Fibroblast of mammary gland (primary cell): ENCODE measurements at places on chromosomes 1 and 21.

DNA sequence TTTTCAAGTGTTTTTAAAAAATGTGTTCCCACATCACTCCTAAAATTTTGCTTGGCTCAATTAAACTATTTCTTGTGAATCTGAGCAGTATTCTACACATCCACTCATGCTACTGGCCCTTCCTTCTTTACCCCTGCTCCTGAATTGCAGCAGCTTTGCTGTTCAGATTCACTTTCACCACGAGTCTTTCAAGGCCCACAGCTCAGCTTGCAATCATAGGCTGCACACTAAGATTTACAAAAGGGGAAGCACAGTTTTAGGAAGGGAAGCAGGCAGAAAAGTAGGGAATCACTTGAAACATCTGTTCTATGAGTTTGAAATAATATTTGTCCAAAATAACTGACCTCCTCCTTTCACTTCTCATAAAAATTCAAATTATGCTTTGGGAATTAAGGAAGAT is 70.9 kb upstream of the EDEM3 start:
- no peak for DNase-seq

- no peak for DNase-seq
Measured at GRCh38 chr21:45861156-45861870, 120.3 kb upstream of the COL6A1 start.

GRCh38 chr1:35210321-35211119 is 17.6 kb upstream of the SFPQ start:
- peak; percentile 37 for DNase-seq

GRCh38 chr1:166876540-166876838 is 425 bp upstream of the TADA1 start:
- DNase-seq: no peak

GRCh38 chr1:78143152-78143551 is 97.4 kb downstream of the GIPC2 start:
- DNase-seq: no peak

- DNase-seq: no peak
Measured at GRCh38 chr21:40531431-40532110, 315.4 kb downstream of the DSCAM start.

DNA sequence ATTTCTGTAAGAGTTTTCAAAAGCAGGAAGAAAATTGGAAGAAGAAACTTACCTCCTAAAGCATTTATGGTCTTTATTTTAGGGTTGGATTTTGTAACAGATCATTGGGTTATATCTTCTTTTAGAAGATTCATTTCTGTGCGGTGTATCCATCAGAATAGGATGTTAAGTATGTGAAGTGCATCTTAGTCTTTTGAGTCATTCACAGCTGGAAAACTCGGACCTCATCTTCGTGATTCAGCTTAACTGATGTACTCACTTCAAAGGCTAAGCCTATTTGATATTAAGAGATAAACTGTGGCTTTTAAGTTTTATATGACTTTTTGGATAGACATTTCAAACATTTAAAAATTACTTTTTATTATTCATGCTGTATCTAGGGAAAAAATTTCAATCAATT is 56.3 kb downstream of the GIPC2 start:
- DNase-seq: peak; percentile 95

- DNase-seq: no peak
Measured at GRCh38 chr1:229093238-229093540, 177.7 kb upstream of the RAB4A start.

- DNase-seq: peak; percentile 38
Measured at GRCh38 chr21:25790122-25790877, 55.5 kb downstream of the GABPA start.

DNA sequence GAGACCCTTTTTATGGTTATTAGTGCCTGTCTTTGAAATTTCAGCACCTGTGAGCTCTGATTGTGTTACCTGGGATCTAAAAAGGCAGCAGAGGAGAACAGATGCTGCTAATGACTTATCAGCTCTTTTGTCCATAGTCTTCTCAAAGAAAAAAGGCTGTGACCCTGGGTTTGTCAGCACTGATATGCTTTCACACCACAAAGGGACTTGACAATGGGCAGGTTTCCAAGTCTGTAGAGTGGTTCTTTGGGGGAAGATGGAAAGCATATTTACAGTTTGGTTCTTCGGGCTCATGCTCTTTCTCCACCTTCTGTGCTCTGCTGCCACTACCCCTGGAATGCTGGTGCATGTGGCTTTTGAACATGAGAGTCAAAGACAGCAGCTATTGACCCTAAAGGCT is 32.0 kb downstream of the DNAJC6 start:
- DNase-seq: no peak

GRCh38 chr1:247551721-247552120 is 2.8 kb downstream of the GCSAML start:
- peak; percentile 8 for DNase-seq

GRCh38 chr1:231465051-231465450 is 43.0 kb upstream of the EGLN1 start:
- DNase-seq: no peak

DNA sequence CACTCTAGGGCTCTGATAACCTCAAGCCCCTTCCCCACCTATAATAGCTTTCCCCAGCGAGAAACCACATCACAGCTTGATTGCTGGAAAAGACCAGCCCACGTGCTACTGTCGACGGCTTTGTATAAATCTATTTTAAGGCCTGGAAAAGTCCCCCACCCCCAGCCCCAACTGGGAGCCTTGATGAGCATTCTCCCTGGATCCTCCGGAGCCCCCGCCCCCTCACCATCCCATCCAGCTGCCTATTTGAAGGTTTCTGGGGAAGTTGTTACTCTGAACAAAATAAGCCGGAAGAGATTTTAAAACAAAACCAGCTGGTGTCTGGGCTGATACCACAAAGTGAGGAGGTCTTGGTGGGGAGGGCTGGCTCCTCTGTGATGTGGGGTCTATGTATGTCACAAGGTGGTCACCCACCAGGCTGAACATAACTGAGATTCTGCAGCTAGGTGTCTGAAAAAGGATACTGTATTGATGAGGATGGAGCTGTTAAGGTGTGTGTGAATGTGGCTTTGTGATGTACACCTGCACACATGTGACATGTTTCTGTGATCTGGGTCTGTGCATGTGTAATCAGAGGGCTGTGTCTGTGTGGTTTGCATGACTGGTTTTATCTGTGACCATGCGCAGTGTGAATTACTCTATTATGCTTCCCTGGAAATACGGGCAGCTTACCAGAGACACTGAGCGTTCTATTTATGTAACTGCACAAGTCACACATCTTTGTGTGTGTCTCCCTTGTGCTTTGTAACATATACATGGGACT is 25.0 kb downstream of the RIMS3 start:
- DNase-seq: no peak

DNA sequence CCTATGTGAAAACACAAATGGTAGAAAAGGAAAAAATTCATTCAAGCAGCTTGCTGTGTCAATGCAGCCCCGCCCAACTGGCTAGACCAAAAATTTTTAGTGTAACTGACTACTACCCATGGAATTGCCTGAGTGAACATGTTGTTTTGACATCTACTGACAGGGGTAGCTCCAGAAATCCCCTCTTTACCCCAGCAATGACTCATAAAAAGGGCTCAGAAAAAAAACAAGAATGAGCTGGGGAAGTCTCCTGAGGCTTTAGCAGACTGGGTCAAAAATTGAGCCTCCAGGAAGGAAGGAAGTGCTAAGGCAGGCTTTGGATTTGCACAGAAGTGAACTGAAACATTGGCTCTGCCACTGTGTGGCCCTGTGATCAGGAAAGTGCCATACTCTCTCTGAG is 24.4 kb upstream of the FGGY start:
- DNase-seq: peak; percentile 80

DNA sequence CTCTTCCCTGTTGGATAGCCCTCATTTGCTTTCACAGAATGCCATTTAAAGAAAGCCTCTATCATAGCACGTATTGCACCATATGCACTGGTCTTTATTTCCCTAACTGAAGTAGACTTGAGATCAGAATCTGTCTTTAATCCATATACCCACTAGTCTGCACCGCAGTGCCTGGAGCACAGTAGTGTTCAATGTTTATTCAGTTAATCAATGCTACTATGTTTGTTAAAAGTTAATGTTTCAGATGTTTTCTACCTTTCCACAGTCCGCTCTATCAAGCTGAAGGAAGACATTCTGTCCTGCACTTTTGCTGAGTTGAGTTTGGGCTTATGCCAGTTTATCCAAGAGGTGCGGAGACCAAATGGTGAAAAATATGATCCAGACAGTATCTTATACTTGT is 139.2 kb downstream of the ZMYM4 start:
- no peak for DNase-seq

- DNase-seq: no peak
Measured at GRCh38 chr21:24123785-24124184, 1483.5 kb downstream of the MRPL39 start.

GRCh38 chr1:8104278-8105236 is 78.4 kb upstream of the ERRFI1 start:
- DNase-seq: no peak

GRCh38 chr1:218739426-218739825 is 394.3 kb downstream of the TGFB2 start:
- DNase-seq: peak; percentile 77

DNA sequence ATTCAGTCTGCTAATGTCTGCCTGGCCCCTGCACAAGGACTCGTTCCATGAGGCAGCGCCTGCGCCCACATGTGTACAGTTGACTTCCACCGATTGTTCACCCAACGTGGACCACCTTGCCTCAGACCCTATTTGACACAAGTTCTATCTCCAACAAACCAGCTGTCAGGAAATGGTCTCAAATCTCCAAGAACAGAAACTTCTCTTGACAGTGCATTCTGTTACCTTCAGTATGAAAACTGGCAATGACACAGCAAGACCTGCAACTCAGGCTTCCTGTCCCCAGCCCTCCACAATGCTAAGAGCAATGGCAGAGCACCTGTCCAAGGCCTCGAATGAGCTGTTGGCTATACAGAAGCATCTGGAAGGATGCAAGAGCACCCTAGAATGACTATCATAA is 102.3 kb upstream of the CLDN14 start:
- no peak for DNase-seq

DNA sequence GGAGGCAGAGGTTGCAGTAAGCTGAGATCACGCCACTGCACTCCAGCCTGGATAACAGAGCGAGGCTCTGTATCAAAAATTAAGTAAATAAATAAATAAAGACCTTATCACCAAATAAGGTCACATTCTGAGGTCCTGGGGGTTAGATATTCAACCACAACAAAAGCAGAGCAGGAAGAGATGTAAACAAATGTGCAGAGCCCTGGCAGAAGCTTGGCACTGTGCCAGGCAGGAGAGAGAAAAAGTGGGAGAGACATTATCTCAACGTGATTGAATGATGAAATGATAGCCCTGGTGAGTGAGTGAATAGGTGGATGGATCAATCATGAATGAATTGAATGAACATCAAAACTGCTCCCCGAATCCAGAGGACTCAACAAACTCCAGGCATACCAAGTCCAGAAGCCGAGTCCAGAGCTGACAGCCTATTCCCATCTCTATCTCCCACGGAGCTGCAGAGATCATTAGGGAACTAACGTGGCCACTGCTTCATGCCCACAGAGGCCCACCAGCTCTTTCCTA is 150.7 kb downstream of the TOMM20 start:
- DNase-seq: no peak

GRCh38 chr1:147890177-147890790 is 12.3 kb upstream of the GJA8 start:
- DNase-seq: peak; percentile 22

DNA sequence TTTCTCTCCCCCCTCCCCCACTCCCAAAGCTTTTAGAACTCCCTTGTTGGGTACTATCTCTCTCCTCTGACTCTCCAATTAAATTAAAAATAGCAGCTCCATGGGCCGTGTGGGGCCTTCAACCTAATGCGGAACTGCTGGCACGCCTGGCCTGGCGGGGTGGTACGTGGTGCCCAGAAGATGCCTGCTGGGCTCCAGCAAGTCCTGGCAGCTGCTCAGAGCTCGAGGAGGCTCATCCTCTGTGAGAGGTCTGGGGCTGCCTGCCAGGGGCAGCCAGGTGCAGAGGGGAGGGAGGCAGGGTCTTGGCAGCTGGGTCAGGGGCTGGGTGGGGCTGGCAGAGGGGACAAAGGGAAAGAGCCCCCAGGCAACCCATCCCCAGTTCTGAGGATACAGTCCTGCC is 74.4 kb downstream of the ACTL8 start:
- no peak for DNase-seq

DNA sequence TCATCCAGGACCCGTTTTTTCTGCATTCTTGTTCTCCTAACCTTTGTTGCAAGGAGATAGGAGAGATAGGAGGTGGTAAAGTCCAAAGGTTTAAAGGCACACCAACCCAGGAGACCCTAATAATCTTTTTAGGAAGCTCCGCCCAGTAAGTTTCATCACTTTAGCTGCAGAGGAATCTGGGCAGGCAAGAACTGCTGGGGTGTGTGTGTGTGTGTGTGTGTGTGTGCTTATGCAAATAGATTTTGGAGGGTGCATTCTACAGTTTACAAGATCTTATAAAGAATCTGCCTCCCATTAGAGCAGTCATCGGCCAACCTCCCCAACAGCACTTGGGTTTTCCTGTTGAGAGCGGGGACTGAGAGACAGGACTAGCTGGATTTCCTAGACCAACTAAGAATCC is 3.9 kb upstream of the IL10 start:
- DNase-seq: no peak

GRCh38 chr21:38768471-38769063 is 37.2 kb upstream of the ETS2 start:
- peak; percentile 95 for DNase-seq

GRCh38 chr1:247212012-247212411 is 40.2 kb upstream of the ZNF124 start:
- no peak for DNase-seq

GRCh38 chr1:16922885-16923431 is 1.2 kb downstream of the CROCC start:
- no peak for DNase-seq

- DNase-seq: no peak
Measured at GRCh38 chr1:193348769-193349535, 162.5 kb upstream of the B3GALT2 start.

DNA sequence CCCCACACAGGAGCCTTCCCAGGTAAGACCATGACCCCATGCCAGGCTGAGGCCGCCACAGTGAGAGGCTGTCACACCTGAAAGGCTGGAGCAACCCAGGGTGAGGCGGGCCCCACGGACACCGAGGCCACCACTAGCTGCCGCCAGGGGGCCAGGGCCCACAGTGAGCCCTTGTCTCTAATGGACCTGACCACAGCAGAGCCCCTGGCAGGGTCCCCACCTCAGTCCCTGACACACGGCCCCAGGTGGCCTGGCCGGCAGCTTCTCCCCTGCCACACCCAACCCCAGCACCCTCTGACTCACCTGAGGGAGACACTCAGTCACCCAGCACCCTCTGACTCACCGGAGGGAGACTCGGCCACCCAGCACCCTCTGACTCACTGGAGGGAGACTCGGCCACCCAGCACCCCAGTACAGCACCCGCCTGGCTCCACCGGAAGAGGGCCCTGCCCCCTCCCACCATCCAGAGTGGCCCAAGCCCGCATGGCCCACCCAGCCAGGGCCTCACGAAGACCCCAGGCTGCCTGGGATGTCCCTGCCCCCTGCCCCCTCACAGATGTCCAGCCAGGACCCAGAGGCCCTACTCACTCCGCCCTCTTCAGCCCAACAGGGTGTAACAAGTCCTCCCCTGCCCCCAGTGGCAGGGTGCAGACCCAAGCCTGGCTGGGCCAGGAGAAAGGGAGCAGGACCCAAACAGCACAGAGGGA is 4.4 kb downstream of the DVL1 start:
- peak; percentile 90 for DNase-seq

GRCh38 chr1:183580281-183580682 is 10.0 kb downstream of the NCF2 start:
- peak; percentile 31 for DNase-seq

- no peak for DNase-seq
Measured at GRCh38 chr1:71785000-71785399, 497.3 kb downstream of the NEGR1 start.

- peak; percentile 62 for DNase-seq
Measured at GRCh38 chr21:41168391-41169257, 664 bp downstream of the BACE2 start.

- DNase-seq: no peak
Measured at GRCh38 chr1:162335126-162335525, 41.5 kb downstream of the SPATA46 start.

- no peak for DNase-seq
Measured at GRCh38 chr21:44375281-44375651, 21.8 kb downstream of the TRPM2 start.
